ENCODE measurements at places on chromosomes 11 and 22. TPM values are rescaled to one million over a fixed set of nuclear protein-coding genes. Genes with fewer than 3 reads are reported as not detected.

The TEAD1 gene
- 48.9 TPM for total RNA-seq

The RNF121 gene
- 33.4 TPM for total RNA-seq

The ELMOD1 gene
- total RNA-seq = under 0.01 TPM

The SYCE3 gene
- 0.94 TPM for total RNA-seq

The MPPED2 gene
- total RNA-seq = 2.5 TPM

The SMC1B gene
- not detected for total RNA-seq

The HORMAD2 gene
- not detected for total RNA-seq

The LDHAL6A gene
- not detected for total RNA-seq

The PAMR1 gene
- total RNA-seq = 491 TPM

The MYBPC3 gene
- total RNA-seq = not detected

The OR6A2 gene
- 0.09 TPM for total RNA-seq

The ZNF280B gene
- not detected for total RNA-seq

The C22orf42 gene
- total RNA-seq = not detected

The POU2F3 gene
- not detected for total RNA-seq

The ANKK1 gene
- total RNA-seq = 0.17 TPM

The OR4S2 gene
- total RNA-seq = not detected

The OR52H1 gene
- total RNA-seq = 0.63 TPM

The DGCR6 gene
- 0.63 TPM for total RNA-seq

The CATSPER1 gene
- under 0.01 TPM for total RNA-seq

The SERHL2 gene
- 9.0 TPM for total RNA-seq

The SLC2A11 gene
- total RNA-seq = 10.3 TPM

The PGR gene
- under 0.01 TPM for total RNA-seq

The SCGB1C1 gene
- total RNA-seq = not detected

The SLC22A12 gene
- total RNA-seq = not detected

The CLCF1 gene
- total RNA-seq = 3.0 TPM

The SLC16A8 gene
- total RNA-seq = 0.60 TPM

The BACE1 gene
- total RNA-seq = 22.9 TPM

The CCDC88B gene
- total RNA-seq = 1.3 TPM

The HPX gene
- 0.77 TPM for total RNA-seq

The C22orf31 gene
- not detected for total RNA-seq

The VPREB1 gene
- total RNA-seq = not detected

Data from bronchial smooth muscle cell (primary cell).